ENCODE measurements at places on chromosomes 4 and X.

- no peaks in the 10 kb centered on the region for H3K4me1 ChIP-seq
- no peaks in the 10 kb centered on the region for H3K27me3 ChIP-seq
Measured at GRCh38 chrX:118615141-118615540, 112.3 kb upstream of the IL13RA1 start.

- DNase-seq = peak; percentile 18
- peaks cover 27% of the 10 kb centered on the region for H3K4me1 ChIP-seq
- no peaks in the 10 kb centered on the region for H3K27me3 ChIP-seq
- H3K27ac ChIP-seq = peak overlapping the region; percentile 27
Measured at GRCh38 chr4:185257086-185257485, 47.7 kb downstream of the SNX25 start.

GRCh38 chrX:43813898-43814297 lies 68.4 kb downstream of the MAOB start:
- H3K4me3 ChIP-seq = no peak overlapping the region
- H3K36me3 ChIP-seq = no peaks in the 10 kb centered on the region
- H3K27ac ChIP-seq = no peak overlapping the region

- no peak for DNase-seq
- H3K27me3 ChIP-seq = no peaks in the 10 kb centered on the region
- no peak overlapping the region for H3K27ac ChIP-seq
- H3K4me3 ChIP-seq = no peak overlapping the region
Measured at GRCh38 chr4:149531861-149532260, 283.8 kb downstream of the IQCM start.

DNA sequence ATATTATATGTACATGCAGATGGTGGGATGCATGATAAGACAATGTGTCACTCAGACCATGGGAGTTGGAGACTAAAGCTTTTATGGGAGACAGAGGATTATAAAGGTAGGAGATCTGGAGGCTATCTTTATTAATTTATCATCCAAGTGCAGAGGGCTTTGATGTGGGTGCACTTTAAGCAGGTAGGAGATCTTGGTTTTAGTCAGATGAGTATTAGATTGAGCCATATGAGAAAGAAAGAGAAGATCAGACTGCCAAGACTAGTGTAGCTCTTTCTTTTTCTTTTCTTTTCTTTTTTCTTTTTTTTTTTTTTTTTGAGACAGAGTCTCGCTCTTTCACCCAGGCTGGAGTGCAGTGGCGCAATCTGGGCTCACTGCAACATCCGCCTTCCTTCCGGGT lies 84.9 kb upstream of the CAMK2D start:
- no peaks in the 10 kb centered on the region for H3K36me3 ChIP-seq
- H3K27ac ChIP-seq = no peak overlapping the region
- H3K27me3 ChIP-seq = no peaks in the 10 kb centered on the region
- H3K4me3 ChIP-seq = no peak overlapping the region
- DNase-seq = no peak
- no peaks in the 10 kb centered on the region for H3K4me1 ChIP-seq

GRCh38 chr4:120078216-120078615 lies 11.6 kb upstream of the MAD2L1 start:
- H3K36me3 ChIP-seq = no peaks in the 10 kb centered on the region
- no peaks in the 10 kb centered on the region for H3K27me3 ChIP-seq
- H3K4me3 ChIP-seq = no peak overlapping the region
- no peak for DNase-seq
- no peaks in the 10 kb centered on the region for H3K4me1 ChIP-seq

All from B cell (primary cell).